ENCODE measurements at places on chromosomes 1 and 21. TPM values are rescaled to one million over a fixed set of nuclear protein-coding genes. Genes with fewer than 3 reads are reported as not detected.

GRCh38 chr1:245217853-245218608 is 63.2 kb downstream of the KIF26B start:
- no peak for DNase-seq

- DNase-seq = no peak
Measured at GRCh38 chr1:78715181-78715661, 65.6 kb downstream of the IFI44 start.

- no peak for DNase-seq
Measured at GRCh38 chr21:44379515-44379848, 26.1 kb downstream of the TRPM2 start.

DNA sequence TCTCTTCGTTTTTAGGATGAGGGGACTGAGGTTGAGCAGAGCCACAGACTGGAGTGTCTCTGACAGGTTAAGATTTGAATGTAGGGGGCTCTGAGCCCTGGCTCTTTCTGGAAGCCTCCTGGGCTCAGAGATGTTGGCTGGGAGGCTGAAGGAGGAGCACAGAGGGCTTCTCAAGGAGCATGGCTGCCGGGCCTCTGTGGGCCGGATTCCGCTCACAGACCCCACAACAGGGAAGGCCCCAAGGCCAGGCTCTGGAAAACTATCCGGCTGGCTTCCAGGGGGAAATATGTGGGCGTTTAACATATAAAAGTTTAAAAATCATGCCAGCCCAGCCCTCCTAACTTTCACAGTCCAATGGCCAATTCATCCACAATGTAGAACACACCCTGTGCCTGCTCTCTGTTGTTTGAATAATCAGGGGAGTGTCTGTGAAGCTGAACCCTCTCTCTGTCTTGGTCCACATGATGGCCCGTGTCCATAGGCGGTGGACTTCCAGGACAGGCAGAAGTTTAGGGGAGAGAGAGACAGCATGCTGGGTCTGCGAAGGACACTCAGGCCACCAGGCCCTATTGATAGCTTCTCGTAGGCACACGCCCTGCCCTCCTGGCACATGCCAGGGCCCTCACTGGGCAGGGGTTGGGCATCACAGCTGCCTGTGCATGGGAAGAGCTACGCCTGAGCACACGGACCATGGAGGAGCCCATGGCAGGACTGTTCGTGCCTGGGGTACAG is 10.8 kb downstream of the OBSCN start:
- DNase-seq = no peak

DSCAM gene
- 1.1 TPM for total RNA-seq

GRCh38 chr1:33039840-33040239 is 3.2 kb upstream of the AK2 start:
- DNase-seq = no peak

DNA sequence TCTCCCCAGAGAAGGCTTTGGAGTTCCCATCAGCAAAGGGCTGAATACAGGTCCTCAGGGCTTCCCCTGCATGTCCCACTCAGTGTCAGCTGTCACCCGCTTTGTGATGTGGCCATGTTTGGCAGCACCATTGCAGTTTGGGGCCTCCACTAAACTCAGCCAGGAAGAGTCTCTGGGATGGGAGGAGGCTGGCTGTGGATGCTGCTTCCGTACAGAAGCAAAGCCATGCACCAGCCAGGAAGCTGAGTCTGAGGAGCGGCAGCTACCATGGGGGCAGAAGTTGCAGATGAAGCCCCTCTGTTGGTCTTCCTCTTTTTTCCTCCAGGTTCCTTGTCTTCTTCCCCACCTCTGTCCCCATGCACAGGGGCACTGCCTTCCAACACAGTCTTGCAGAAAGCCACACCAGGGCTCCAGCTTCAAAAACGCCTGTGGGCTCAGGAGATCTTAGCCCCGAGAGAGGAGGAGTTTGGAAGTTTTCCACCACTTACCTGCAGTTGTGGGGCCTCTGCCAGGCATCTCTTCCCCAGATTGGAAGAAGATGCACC is 416.8 kb downstream of the NPHP4 start:
- DNase-seq = no peak

LEFTY1 gene
- not detected for total RNA-seq

GRCh38 chr1:33157131-33157530 is 24.7 kb downstream of the TRIM62 start:
- DNase-seq = no peak

DNA sequence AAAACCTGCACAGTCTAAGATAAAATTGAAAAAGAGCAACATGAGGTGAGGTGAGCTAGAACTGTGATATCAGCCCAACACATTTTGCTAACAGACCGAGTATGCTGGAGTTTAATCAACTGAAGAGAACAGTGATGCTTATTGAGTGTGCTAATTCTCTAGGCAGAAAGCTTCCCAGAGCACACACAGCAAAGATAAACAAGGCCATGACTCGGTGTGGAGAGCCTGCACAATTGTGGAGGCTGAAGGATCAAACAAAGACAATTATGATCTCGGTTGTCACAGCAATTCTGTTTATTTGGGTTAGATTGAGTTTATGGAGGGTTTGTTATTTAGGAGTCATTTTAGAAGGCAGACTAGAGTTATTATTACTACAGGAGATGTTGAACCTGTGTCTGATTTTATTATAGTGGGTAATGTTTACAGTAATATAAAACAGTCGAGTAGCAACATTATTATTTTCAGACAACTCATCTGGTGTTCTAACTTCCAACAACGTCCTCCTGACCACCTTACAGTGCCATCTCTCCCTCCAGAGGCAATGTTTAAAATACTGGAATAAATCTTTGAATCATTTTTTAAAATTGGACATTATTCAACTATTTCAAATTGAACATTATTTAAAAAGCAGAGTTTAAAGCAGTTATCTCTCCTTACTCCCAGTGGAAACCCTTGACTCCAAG is 40.2 kb downstream of the DPT start:
- DNase-seq = no peak

MPL gene
- not detected for total RNA-seq

DNA sequence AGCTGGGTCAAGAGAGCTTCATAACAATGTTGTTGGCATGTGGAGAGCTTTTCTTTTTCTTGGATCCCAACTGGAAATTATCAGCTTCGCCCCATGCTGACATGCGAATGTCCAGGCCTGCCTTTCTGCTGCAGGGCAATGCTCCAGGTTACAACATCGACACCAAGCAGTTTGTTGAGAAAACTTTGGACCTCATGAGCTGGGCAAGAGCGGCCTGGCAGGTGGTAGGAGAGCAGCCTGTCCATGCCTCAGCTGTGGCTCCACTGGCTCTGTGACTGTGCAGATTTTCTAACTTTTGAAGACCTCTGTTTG is 41.4 kb downstream of the MTARC1 start:
- no peak for DNase-seq

DNA sequence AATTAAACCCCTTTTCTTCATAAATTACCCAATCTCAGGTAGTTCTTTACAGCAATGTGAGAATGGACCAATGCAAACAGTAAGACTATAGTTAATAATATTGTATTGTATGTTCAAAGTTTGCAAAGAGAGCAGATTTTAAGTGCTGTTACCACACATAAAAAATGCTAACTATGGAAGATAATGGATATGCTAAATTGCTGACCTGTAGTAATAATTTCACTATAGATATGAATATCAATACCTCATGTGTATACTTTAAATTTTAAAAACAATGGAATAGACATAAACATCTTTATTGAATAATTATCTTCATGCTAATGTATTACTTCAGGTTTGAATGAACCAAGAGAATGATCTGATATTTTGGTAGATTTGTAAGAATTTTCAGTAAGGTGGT is 552.4 kb upstream of the CHRM3 start:
- DNase-seq = no peak

GRCh38 chr1:222042120-222042519 is 300.2 kb upstream of the DUSP10 start:
- DNase-seq = peak; percentile 43

GRCh38 chr1:216462066-216462775 is 39.0 kb upstream of the USH2A start:
- peak; percentile 29 for DNase-seq

DNA sequence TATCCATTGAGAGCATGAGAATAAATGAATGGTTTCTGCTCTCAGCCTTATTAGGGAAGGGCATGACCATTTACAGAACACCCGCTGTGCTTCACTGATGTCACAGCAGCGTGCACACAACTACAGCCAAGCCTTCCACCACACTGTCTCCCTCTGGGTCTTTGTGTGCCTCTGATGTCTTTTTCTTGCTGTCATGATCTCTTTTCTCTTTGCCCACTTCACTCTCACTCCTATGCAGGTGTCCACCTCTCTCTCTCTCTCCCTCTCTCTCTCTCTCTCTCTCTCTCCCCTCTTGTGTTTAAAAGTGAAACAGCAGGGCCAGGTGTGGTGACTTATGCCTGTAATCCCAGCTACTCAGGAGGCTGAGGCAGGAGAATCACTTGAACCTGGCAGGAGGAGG is 232.5 kb upstream of the JUN start:
- no peak for DNase-seq

DNA sequence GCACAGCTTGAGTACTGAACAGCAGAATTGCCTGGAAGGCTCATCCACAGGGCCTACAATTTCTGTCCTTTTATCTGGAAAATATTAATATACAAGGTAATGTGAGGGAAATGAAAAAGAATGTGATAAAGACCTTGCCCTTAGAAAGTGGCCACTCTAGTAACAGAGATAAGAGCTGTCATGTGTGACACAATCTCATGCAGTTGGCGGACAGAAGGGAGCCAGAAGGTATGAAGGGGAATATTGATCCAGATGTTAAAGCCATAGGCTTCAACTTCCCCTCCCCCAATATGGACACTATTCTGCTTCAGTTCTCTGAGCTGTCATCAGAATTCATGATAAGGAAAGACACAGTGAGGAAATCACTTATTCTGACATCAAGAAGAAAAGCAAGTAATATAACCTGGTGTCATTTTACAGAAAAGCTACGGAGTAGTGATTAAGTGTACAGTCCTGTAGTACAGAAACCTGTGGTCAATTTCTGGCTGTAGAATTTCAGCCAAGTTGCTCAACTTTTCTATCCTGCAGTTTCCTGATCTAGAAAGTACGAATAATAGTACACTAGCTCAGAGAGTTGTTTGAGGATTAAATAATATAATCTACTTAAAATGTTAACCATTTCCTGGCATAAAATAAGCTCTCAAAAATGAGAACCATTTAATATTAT is 572.1 kb downstream of the DPYD start:
- DNase-seq = no peak

OR2T2 gene
- total RNA-seq = not detected

- no peak for DNase-seq
Measured at GRCh38 chr1:151621351-151621750, 9.5 kb downstream of the SNX27 start.
